Calu3 (cell line): ENCODE measurements at places on chromosomes 11 and 22. TPM values are rescaled to one million over a fixed set of nuclear protein-coding genes. Genes with fewer than 3 reads are reported as not detected.
A peak's percentile ranks its signal among the peaks of the same experiment; 100 is the strongest.

DNA sequence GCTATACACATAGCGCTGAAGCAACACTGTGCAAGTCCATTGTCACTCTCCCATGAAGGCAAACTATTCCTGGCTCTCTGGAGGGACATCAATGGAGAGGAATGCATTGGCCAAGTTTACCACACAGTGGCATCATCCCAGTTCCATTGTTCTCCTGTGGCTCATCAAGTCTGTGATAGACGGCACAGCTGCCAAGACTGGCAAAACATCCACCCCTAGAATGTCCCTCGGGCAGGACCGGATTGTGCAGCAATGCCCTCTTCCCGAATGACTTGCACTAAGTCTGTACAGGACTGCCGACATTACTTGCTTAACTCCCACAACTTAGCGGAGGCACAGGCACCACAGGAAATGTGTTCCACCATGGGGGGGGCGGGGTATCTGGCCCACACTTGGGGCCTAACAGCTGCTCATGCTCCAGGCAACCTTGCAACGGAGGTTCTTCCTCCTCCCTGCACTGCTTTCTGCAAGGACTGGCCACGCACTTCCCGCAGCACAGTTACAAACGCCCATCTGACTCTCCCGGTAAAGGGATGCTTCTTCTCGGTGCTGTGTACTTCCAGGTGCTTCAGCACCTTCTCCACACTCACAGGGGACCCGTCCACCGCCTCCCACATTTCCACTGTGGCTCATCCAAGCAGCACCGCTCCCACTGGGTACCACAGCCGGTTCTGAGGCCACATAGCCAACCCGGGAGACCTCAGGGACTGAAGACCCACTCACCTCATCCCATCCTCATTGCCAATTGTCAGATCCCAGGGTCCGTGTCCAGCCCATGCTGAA is 1309.6 kb upstream of the RAG2 start:
- H3K27ac ChIP-seq, result no peak overlapping the region
- no peaks in the 10 kb centered on the region for H3K27me3 ChIP-seq
- H3K4me3 ChIP-seq, result no peak overlapping the region
- no peak for DNase-seq
- no peaks in the 10 kb centered on the region for H3K36me3 ChIP-seq
- H3K4me1 ChIP-seq, result peaks cover 10% of the 10 kb centered on the region

CCDC188 gene
- not detected in 2 replicates for total RNA-seq

DNA sequence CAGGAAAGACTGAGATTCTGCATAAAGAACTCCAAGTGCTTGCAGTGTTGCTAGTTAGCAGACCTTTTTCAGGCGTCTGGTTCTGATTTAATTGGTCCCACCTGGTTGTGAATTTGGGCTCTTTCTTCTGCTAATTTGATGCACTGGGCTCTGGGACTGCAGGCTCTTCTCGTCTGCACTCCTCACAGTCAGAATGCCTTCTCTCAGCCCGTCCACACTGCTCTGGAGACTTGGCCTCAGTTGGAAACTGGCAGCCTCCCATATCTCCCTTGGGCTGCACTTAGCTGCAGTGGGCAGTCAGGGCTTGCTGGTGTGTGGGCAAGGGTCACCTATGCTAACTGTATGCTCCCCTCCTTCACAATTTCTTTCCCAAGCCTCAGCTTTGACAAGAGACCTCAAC is 1.5 kb downstream of the TRIM6 start:
- H3K36me3 ChIP-seq, result peaks cover 13% of the 10 kb centered on the region
- H3K4me1 ChIP-seq, result peaks cover 19% of the 10 kb centered on the region
- H3K27me3 ChIP-seq, result no peaks in the 10 kb centered on the region
- H3K27ac ChIP-seq, result no peak overlapping the region

- DNase-seq, result no peak
- H3K36me3 ChIP-seq, result no peaks in the 10 kb centered on the region
- no peak overlapping the region for H3K4me3 ChIP-seq
- no peaks in the 10 kb centered on the region for H3K4me1 ChIP-seq
Measured at GRCh38 chr11:5229356-5229755, 2.5 kb upstream of the HBB start.

DNA sequence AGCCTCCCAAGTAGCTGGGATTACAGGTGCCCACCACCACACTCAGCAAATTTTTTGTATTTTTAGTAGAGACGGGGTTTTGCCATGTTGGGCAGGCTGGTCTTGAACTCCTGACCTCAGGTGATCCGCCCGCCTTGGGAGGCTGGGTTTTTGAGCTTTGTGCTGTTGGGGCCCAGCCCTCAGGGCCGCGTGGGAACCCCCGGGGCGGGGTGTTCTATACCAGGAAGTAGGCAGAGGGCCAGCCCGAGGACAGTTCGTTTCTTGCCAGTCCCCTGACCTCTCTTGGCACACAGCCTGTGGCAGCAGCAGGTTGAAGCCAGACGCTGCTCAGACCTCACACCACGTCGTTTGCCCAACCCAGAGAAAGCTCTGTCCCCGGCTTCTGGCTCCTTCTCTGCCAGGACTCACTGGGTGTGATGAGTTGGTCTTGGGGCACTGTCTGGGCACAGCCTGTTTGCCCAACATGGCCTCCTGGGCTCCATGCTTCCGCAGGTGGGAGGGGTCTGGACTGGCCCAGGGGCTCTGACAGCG is 24.9 kb upstream of the CHKA start:
- peaks cover 51% of the 10 kb centered on the region for H3K4me1 ChIP-seq
- H3K27ac ChIP-seq, result peak overlapping the region; percentile 90
- DNase-seq, result peak; percentile 96
- H3K4me3 ChIP-seq, result peak overlapping the region; percentile 29
- no peaks in the 10 kb centered on the region for H3K27me3 ChIP-seq

DNA sequence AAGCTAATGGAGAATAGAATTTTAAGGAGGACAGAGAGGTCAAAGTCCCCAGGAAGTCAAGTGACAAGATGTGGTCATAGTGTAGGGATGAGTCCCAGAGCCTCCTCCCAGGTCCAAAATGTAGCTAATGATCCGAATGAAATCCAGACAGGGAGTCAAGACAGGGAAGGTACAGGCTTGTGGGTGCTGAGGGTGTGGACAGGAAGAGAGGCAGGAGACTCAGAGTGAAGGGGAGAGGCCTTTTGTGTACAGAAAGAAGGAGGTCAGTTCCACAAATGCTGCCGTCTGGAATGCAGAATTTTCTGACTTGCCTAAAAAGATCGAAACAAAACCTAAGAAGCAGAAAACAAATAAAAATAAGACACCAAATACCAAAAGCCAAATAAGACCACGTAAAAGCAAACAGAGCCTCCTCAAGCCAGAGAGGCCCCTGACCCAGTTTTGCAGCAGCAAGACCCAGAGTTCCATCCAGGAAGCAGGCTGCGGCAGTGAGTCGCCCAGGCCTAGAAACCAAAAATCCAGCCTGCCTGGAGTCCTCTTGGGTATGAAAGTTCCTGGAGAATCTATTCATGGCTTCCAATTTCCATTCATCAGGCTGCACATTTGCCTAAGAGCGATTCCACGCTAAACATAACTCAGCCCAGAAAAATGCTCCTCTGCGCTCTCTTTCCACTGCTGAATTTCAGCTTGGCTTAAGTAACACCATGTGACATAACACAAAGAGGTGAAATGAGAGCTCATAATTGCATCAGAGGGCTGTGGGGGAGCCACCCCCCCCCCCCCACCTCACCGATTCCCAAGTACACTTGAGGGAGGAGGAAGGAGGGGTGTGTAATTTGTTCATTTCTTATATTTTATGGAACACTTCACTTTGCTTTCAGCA is 71.2 kb downstream of the KIRREL3 start:
- no peaks in the 10 kb centered on the region for H3K36me3 ChIP-seq
- H3K4me1 ChIP-seq, result peaks cover 10% of the 10 kb centered on the region
- peak overlapping the region; percentile 20 for H3K27ac ChIP-seq
- no peak overlapping the region for H3K4me3 ChIP-seq
- DNase-seq, result no peak

- H3K36me3 ChIP-seq, result peaks cover 36% of the 10 kb centered on the region
- peaks cover 77% of the 10 kb centered on the region for H3K4me1 ChIP-seq
- no peak overlapping the region for H3K4me3 ChIP-seq
- DNase-seq, result no peak
- H3K27me3 ChIP-seq, result no peaks in the 10 kb centered on the region
Measured at GRCh38 chr11:48099916-48100446, 116.6 kb upstream of the OR4B1 start.

DNA sequence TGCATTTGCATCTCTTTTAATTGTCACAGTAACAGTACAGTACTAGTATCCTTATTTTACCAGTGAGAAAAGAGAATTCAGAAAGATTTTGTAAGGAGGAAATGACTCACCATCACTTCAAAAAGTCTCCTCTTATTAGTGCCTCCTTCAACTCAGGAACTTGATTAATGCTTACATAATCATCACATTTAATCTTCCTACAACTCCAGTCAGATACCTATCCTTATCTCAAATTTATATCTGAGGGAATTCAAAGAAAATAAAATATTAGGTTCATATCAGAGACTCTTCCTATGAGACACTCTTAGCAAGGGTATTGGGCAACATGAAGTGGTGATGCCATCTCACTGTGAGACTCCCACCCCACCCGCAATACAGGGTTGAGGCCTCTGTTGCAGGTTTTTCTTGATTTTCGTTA is 26.1 kb upstream of the CTSC start:
- H3K4me1 ChIP-seq, result peaks cover 15% of the 10 kb centered on the region
- no peak for DNase-seq
- H3K27ac ChIP-seq, result no peak overlapping the region
- no peaks in the 10 kb centered on the region for H3K36me3 ChIP-seq
- no peaks in the 10 kb centered on the region for H3K27me3 ChIP-seq
- no peak overlapping the region for H3K4me3 ChIP-seq

BEST1 gene
- 0.78 and 1.1 TPM in 2 replicates for total RNA-seq

DNA sequence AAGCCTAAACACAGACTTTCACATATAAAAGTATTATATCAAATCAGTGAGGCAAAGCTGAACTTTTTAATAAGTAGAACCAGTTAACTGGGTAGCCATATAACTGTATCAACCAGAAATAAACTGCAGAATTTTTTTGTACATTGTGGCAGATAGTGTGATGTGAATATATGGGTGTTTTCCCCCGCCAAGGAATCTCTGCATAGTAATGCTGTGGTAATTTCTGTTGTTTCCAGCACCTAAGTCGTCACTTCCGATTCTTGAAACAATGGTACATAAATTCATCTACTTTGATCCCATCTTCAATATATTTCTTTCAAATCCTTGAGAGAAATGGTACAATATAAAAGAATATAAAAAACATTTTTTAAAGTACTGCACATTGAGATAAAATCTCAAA is 39.6 kb downstream of the NARS2 start:
- H3K4me3 ChIP-seq, result no peak overlapping the region
- H3K27me3 ChIP-seq, result no peaks in the 10 kb centered on the region
- H3K36me3 ChIP-seq, result no peaks in the 10 kb centered on the region
- no peak overlapping the region for H3K27ac ChIP-seq
- no peaks in the 10 kb centered on the region for H3K4me1 ChIP-seq
- no peak for DNase-seq

DNA sequence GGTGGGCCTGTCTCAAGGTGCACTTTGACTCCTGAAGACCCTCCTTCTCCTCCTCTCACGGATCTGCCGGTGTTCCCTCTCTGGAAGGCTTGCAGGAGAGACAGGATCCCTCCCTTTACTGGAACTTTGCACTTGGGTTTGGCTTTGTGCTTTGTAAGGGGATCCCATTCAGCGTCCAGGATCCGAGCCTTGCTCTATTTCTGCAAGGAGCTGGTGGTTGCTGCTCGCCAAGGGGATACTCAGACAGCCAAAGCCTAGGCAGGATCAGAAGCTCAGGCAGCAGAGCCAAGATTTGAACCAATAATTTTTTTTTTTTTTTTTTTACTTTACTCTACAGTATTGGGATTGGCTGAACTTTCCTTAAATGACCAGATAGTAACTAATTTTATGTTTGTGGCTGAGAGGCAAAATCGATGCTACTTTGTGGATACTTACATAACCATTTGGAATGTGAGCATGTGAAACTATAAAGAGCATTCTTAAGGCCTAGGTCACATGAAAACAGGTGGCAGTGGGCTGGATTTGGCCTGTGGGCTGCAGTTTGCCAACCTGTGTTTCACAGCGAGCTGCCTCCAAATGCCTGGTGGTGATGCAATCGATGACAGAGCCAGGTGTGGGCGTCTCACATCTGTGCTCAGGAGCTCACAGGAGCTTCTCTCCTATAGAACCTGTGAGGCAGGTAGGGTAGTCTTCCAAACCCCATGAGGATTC is 25.2 kb downstream of the BCR start:
- H3K4me3 ChIP-seq, result no peak overlapping the region
- H3K27me3 ChIP-seq, result no peaks in the 10 kb centered on the region
- H3K27ac ChIP-seq, result no peak overlapping the region
- peaks cover 7% of the 10 kb centered on the region for H3K4me1 ChIP-seq
- peaks cover 20% of the 10 kb centered on the region for H3K36me3 ChIP-seq

APOBEC3G gene
- 12.3 and 16.1 TPM in 2 replicates for total RNA-seq

DNA sequence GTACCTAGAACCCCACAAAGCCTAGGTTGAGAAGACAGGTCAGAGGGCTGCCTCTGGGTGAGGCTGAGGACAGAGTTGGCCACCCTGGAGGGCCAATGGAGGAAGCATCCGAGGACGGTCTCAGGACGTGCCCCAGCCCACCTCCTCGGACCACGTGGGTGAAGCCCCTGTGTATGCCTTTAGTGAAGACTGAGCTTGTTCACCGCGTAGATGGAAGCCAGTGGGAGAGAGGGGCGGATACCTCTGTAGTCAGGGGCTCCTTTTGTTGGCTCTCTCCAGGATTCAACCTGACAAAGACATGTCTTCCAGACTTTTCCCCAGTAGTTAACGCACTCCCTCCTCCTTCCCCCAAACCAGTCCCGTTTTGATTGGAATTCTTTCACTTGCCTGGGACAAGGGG is 110.7 kb downstream of the ZBTB16 start:
- peaks cover 95% of the 10 kb centered on the region for H3K27me3 ChIP-seq
- no peak for DNase-seq
- H3K4me1 ChIP-seq, result no peaks in the 10 kb centered on the region
- H3K36me3 ChIP-seq, result no peaks in the 10 kb centered on the region
- H3K27ac ChIP-seq, result no peak overlapping the region

- peaks cover 9% of the 10 kb centered on the region for H3K4me1 ChIP-seq
- no peak overlapping the region for H3K4me3 ChIP-seq
- H3K36me3 ChIP-seq, result no peaks in the 10 kb centered on the region
- H3K27me3 ChIP-seq, result peaks cover 18% of the 10 kb centered on the region
- no peak overlapping the region for H3K27ac ChIP-seq
Measured at GRCh38 chr22:38973289-38974169, 8.6 kb upstream of the APOBEC3B start.

- no peaks in the 10 kb centered on the region for H3K27me3 ChIP-seq
- peaks cover 32% of the 10 kb centered on the region for H3K4me1 ChIP-seq
- no peak overlapping the region for H3K4me3 ChIP-seq
- H3K27ac ChIP-seq, result peak overlapping the region; percentile 58
- DNase-seq, result no peak
- peaks cover 11% of the 10 kb centered on the region for H3K36me3 ChIP-seq
Measured at GRCh38 chr11:96203567-96204365, 139.2 kb downstream of the MAML2 start.

ILK gene
- 85.7 and 87.0 TPM in 2 replicates for total RNA-seq

NPAS4 gene
- total RNA-seq, result not detected in 2 replicates

DNA sequence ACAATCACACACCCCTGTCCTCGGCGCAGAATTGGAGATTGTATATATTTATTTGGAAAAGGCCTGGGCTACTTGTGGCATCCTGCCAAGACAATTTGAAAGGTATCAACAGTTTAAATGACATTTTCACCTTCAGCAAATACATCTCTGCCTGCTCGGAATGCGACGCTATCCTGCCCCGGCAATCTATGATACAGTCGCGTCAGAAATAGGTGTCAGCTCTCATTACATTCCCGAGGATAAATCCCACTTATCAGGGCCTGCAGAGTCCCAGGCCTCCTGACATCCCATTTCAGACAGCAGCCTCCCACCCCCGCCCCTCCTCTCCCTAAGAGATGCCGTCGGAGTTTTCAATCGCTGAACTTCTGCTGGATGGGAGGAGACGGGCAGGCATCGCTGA is 114.7 kb downstream of the BRD1 start:
- no peak overlapping the region for H3K27ac ChIP-seq
- H3K36me3 ChIP-seq, result no peaks in the 10 kb centered on the region
- no peak for DNase-seq
- H3K4me3 ChIP-seq, result no peak overlapping the region
- no peaks in the 10 kb centered on the region for H3K4me1 ChIP-seq
- peaks cover 94% of the 10 kb centered on the region for H3K27me3 ChIP-seq
